ENCODE measurements at places on chromosomes 3 and 15. TPM values are rescaled to one million over a fixed set of nuclear protein-coding genes. Genes with fewer than 3 reads are reported as not detected.

The MYO1E gene
- 251 TPM for total RNA-seq

The MASP1 gene
- total RNA-seq, result 0.06 TPM

The CCR8 gene
- not detected for total RNA-seq

The GJD2 gene
- total RNA-seq, result not detected

The LTF gene
- total RNA-seq, result not detected

The ALG3 gene
- 82.1 TPM for total RNA-seq

The AMT gene
- 0.29 TPM for total RNA-seq

The LHFPL4 gene
- total RNA-seq, result 0.06 TPM

The ALDH1A3 gene
- 24.7 TPM for total RNA-seq

The ITIH1 gene
- not detected for total RNA-seq

The ARGFX gene
- total RNA-seq, result not detected

The FEZF2 gene
- total RNA-seq, result not detected

The SEMA5B gene
- 0.45 TPM for total RNA-seq

The AQR gene
- 24.5 TPM for total RNA-seq

The UBR1 gene
- 5.1 TPM for total RNA-seq

The ZKSCAN7 gene
- not detected for total RNA-seq

The GPR62 gene
- not detected for total RNA-seq

The CDC25A gene
- total RNA-seq, result 10.6 TPM

The TNFSF10 gene
- 0.10 TPM for total RNA-seq

The ROBO2 gene
- total RNA-seq, result not detected

The DLL4 gene
- total RNA-seq, result 0.51 TPM

The ZNF710 gene
- 17.7 TPM for total RNA-seq

The TUSC7 gene
- total RNA-seq, result not detected

The KLHL25 gene
- total RNA-seq, result 7.1 TPM

The CAMP gene
- not detected for total RNA-seq

The FOXL2NB gene
- total RNA-seq, result 1.4 TPM

The MAGEL2 gene
- total RNA-seq, result not detected

The ISLR gene
- 0.41 TPM for total RNA-seq

The PRKCD gene
- 22.4 TPM for total RNA-seq

The NIPA2 gene
- total RNA-seq, result 109 TPM

The CYB561D2 gene
- total RNA-seq, result 23.0 TPM

The BCL6 gene
- total RNA-seq, result 6.8 TPM

The ALPK3 gene
- 0.28 TPM for total RNA-seq

The XCR1 gene
- not detected for total RNA-seq

The ACSBG1 gene
- 0.20 TPM for total RNA-seq

The STRIT1 gene
- total RNA-seq, result not detected

The TNFAIP8L3 gene
- total RNA-seq, result 4.4 TPM
